ENCODE measurements at places on chromosomes 4 and X. TPM values are rescaled to one million over a fixed set of nuclear protein-coding genes. Genes with fewer than 3 reads are reported as not detected.

GRCh38 chr4:101710806-101711205, 79.7 kb upstream of the BANK1 start:
- no peaks in the 10 kb centered on the region for H3K27me3 ChIP-seq
- H3K36me3 ChIP-seq = no peaks in the 10 kb centered on the region
- no peak overlapping the region for H3K4me3 ChIP-seq
- no peak for DNase-seq
- H3K27ac ChIP-seq = no peak overlapping the region

- H3K27me3 ChIP-seq = no peaks in the 10 kb centered on the region
- no peak overlapping the region for H3K27ac ChIP-seq
- DNase-seq = no peak
- no peak overlapping the region for H3K4me3 ChIP-seq
- no peaks in the 10 kb centered on the region for H3K36me3 ChIP-seq
Observed at GRCh38 chrX:141960578-141960977, 56.9 kb downstream of the MAGEC1 start.

The ITIH6 gene
- not detected for polyA plus RNA-seq

- H3K27me3 ChIP-seq = no peaks in the 10 kb centered on the region
- no peaks in the 10 kb centered on the region for H3K36me3 ChIP-seq
- no peak overlapping the region for H3K4me3 ChIP-seq
- no peaks in the 10 kb centered on the region for H3K4me1 ChIP-seq
- DNase-seq = no peak
Observed at GRCh38 chr4:84678976-84679744, 96.2 kb downstream of the CDS1 start.

The CXCL1 gene
- polyA plus RNA-seq = not detected

- no peak overlapping the region for H3K27ac ChIP-seq
- no peaks in the 10 kb centered on the region for H3K4me1 ChIP-seq
- H3K27me3 ChIP-seq = no peaks in the 10 kb centered on the region
- no peak for DNase-seq
- no peaks in the 10 kb centered on the region for H3K36me3 ChIP-seq
Observed at GRCh38 chr4:114783215-114783595, 184.6 kb downstream of the UGT8 start.

DNA sequence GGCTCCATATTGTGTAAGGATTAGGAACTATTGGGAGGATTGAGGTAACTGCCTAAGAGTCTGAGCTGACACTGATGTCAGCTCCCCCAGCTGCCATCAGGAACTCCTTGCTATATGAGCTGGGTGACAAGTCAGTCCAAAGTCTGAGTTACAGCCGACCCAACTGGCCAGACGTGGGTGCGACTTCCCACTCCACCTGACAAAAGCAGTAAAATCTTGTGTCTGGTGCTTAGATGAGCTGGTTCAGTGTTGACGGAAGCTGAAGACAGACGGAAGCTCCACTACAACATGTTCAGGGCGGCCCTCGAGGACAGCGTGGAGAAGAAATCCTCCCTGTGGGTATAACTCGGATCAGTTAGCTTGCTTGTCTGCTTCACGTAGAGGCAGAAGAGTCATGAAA, 22.8 kb upstream of the NAT8L start:
- H3K4me3 ChIP-seq = no peak overlapping the region
- no peak overlapping the region for H3K27ac ChIP-seq
- no peaks in the 10 kb centered on the region for H3K4me1 ChIP-seq
- no peaks in the 10 kb centered on the region for H3K27me3 ChIP-seq

GRCh38 chr4:16117164-16117563, 33.3 kb upstream of the PROM1 start:
- no peak overlapping the region for H3K4me3 ChIP-seq
- no peak overlapping the region for H3K27ac ChIP-seq
- H3K4me1 ChIP-seq = no peaks in the 10 kb centered on the region
- peaks cover 3% of the 10 kb centered on the region for H3K27me3 ChIP-seq
- no peak for DNase-seq

- H3K4me3 ChIP-seq = no peak overlapping the region
- no peaks in the 10 kb centered on the region for H3K4me1 ChIP-seq
- H3K27me3 ChIP-seq = no peaks in the 10 kb centered on the region
- no peak overlapping the region for H3K27ac ChIP-seq
- no peak for DNase-seq
Observed at GRCh38 chr4:156362581-156362980, 408.9 kb upstream of the CTSO start.

GRCh38 chr4:76733068-76733771, 164.7 kb downstream of the SOWAHB start:
- no peak overlapping the region for H3K4me3 ChIP-seq
- H3K27ac ChIP-seq = no peak overlapping the region
- H3K36me3 ChIP-seq = no peaks in the 10 kb centered on the region
- no peaks in the 10 kb centered on the region for H3K27me3 ChIP-seq
- no peaks in the 10 kb centered on the region for H3K4me1 ChIP-seq

DNA sequence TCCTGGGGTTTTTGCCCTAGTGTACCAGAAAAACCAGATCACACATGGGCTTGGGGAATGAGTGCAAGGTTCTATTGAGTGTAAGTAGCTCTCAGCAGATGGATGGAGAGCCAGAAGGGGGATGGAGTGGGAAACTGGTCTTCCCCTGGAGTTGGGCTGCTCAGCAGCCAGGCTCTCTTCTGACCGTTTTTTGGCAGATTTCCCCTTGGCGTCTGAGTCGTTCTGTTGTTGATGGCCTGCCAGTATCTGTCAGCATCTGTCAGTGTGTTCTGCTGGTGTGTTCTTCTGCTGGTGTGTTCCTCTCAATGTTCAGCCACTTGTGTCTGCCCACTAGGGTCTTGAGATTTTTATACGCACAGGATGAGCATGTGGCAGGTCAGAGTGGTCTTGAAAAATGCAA, 633.9 kb upstream of the CPEB2 start:
- DNase-seq = no peak
- no peak overlapping the region for H3K4me3 ChIP-seq
- no peaks in the 10 kb centered on the region for H3K27me3 ChIP-seq

The TGIF2LX gene
- polyA plus RNA-seq = not detected

- no peak for DNase-seq
- no peaks in the 10 kb centered on the region for H3K27me3 ChIP-seq
- no peaks in the 10 kb centered on the region for H3K4me1 ChIP-seq
- H3K4me3 ChIP-seq = no peak overlapping the region
Observed at GRCh38 chr4:141898346-141898745, 262.0 kb downstream of the IL15 start.

DNA sequence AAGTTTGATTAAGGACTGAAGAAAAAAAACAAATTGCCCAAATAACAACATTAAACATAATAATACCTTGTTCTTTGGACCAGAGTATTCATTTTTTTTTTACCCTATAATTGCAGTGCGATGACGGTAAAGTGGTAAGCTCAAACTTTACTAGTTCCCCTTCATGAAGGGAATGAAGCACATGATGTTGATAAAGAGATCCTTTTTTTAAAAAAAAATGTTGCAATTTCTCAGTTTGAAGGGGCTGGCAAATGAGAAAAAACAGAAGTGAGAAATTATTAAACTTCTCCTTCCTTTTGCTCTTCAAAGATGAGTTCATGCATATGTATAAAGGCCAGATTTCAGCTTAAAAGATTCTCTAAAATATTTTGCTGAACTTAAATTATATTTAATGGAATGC, 231.7 kb downstream of the C4orf33 start:
- no peaks in the 10 kb centered on the region for H3K4me1 ChIP-seq
- no peak overlapping the region for H3K4me3 ChIP-seq
- H3K36me3 ChIP-seq = no peaks in the 10 kb centered on the region
- DNase-seq = no peak
- H3K27ac ChIP-seq = no peak overlapping the region

- no peak for DNase-seq
- no peak overlapping the region for H3K27ac ChIP-seq
- no peaks in the 10 kb centered on the region for H3K27me3 ChIP-seq
- no peak overlapping the region for H3K4me3 ChIP-seq
- H3K4me1 ChIP-seq = no peaks in the 10 kb centered on the region
- H3K36me3 ChIP-seq = no peaks in the 10 kb centered on the region
Observed at GRCh38 chrX:44282753-44283152, 60.7 kb downstream of the EFHC2 start.

DNA sequence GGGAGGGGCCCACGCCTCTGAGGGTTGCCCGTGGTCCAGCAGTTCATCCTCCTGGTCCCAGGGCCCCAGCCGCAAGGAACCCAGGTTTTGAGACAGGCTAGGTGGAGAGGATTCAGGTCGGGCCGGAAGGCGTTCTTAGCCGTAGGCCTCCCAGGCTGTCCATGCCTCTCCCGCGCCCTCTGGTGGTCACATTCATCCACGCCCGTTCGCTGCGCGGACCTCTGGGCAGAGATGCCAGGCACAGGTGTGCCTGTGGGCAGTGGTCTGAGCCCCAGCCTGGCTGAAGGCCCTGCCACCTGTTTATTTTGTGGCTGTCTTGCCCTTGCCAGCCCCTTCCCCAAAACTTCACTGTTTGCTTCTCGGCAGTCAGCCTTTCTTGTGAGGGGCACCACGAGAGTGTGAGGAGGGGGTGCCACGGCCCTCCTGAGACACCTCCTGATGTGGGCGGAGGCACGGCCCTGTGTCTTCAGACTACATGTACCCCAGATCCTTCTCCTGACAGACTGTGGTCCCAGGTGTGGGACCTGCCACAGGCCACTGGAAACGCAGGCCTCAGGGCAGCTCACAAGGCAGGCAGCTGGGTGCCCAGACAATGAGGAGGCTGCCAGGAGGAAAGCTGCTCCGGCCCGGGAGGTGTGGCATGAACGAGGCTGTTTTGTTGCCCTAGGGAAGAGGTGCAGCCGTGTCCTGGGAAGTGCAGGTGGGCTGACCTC, 5.0 kb downstream of the UVSSA start:
- H3K27ac ChIP-seq = peak overlapping the region; percentile 52
- peaks cover 24% of the 10 kb centered on the region for H3K4me1 ChIP-seq
- H3K27me3 ChIP-seq = no peaks in the 10 kb centered on the region

- H3K36me3 ChIP-seq = no peaks in the 10 kb centered on the region
- no peak for DNase-seq
- H3K27me3 ChIP-seq = no peaks in the 10 kb centered on the region
- no peak overlapping the region for H3K27ac ChIP-seq
- H3K4me1 ChIP-seq = no peaks in the 10 kb centered on the region
Observed at GRCh38 chr4:96936886-96937285, 1097.0 kb downstream of the PDHA2 start.

- DNase-seq = no peak
- no peak overlapping the region for H3K4me3 ChIP-seq
- no peaks in the 10 kb centered on the region for H3K36me3 ChIP-seq
- no peak overlapping the region for H3K27ac ChIP-seq
- no peaks in the 10 kb centered on the region for H3K4me1 ChIP-seq
Observed at GRCh38 chrX:135512508-135513129, 7.8 kb upstream of the INTS6L start.

DNA sequence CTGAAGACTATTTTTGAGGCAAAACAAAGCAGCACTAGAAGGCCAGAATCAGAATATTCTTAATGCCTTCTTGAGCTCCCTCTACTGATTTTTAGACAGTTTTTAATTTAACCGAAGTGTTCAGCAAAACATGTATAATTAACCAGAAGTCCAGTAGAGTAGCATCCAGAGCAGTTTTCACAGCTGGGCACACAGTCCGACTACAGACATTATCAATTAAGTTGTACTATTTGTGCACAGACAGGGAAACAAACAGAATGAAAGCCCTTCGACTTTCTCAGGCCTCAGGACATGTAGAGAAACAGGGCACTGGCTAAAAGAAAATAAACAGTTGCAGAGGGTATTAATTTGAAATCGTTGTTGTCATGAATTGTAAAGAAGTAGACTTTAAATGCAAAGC, 11.9 kb downstream of the FSTL5 start:
- H3K27me3 ChIP-seq = no peaks in the 10 kb centered on the region
- no peaks in the 10 kb centered on the region for H3K36me3 ChIP-seq
- no peak overlapping the region for H3K27ac ChIP-seq
- no peaks in the 10 kb centered on the region for H3K4me1 ChIP-seq
- no peak for DNase-seq
